ENCODE measurements at places on chromosomes 1 and 21. TPM values are rescaled to one million over a fixed set of nuclear protein-coding genes. Genes with fewer than 3 reads are reported as not detected.
A peak's percentile ranks its signal among the peaks of the same experiment; 100 is the strongest.

DNA sequence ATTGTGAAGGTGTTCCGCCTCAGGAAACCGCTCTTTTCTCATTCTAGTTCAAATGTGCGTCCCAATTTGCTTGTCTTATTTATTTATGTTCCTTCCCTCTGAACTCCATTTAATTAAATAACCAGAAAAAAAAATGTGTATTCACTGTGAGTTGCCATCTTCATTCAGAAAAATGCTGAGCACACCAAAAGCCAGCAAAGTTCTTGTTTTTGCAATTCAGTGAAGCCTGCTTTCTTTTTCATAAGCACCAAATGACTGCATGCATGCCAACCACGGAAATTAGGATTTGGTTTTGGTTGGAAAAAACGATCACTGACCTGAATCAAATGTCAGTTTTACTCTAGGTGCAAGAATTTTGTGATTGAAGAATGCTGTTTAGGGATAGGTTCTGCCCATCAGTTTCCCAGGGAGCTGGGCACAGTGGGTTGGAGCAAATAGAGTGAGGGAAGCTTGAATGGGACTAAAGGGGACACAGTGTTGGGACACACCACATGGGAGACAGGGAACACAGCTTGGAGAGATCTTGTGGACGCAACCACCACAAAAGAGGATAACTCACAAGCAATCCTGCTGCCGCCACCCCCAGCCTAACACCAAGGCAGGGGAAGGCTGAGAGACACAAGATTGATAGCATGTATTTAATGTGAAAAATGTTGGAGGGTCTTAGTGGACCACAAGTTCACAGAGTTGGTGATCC is 183.4 kb upstream of the GALNT2 start:
- no peak for DNase-seq

DNA sequence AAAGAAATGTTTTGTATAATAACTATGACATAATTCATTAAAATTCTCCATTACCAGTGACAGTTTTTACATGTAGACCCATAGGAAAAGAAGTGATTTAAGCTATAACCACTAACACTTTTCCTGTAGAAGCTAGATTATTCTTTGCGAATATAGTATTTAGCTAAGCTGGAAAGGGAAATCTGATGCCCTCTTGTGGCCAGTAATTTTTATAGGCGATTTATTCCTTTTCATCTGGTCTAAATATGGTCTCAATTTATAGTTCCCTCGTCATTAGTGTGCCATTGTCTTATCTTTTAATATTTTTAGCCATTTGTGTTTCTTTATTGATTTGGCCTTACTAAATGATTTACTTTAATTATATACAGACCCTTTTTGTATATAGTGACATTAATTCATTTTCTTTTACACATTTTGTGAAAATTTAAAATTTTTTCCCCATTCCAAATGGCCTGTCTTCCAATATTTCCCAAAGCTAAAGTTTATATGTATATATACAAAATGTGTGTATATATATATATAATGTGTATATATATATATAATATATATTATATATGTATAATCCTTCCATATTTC is 26.7 kb downstream of the BTG3 start:
- DNase-seq: peak; percentile 38

GRCh38 chr21:45539046-45539795 is 3.0 kb downstream of the SLC19A1 start:
- DNase-seq: no peak

DNA sequence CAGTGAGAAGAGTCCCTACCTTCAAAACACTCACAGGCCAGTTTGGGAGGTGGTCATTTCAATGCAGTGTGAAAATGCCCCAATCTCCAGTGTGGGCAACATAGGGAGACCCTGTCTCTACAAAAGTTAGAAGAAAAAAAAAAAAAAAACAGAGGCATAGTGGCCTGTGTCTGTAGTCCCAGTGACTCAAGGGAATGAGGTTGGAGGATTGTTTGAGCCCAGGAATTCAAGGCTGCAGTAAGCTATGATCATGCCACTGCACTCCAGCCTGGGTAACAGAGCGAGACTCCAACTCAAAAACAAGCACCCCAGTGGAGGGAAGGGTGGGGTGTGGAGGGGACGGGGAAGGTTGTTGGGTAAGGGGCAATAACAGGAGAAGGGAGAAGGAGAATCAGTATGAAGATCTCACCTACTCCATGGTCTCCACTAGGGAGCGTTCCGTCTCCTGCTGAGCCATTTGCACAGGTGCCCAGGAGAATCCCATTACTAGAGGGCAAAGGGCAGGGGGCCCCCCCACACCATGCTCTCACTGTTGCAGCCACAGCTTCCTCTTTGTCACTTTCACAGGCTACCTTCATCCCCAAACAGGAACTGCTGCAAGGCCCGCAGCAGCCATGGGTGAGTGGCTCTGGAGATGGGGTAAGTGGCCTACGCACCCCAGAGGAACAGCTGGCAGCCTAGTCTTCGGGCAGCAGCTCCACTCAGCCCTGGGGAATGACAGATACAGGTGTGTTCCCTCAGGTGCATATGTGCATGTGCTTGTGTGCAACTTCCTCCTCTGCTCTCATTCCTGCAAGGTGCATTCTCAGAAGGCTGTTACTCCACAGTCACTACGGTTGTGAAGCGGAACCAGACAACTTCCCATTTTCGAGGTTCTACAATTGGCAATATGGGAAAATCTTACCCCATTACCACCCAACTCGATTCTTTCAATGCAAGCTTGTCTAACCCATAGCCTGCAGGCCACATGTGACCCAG is 87.9 kb upstream of the LYST start:
- DNase-seq: no peak

DNA sequence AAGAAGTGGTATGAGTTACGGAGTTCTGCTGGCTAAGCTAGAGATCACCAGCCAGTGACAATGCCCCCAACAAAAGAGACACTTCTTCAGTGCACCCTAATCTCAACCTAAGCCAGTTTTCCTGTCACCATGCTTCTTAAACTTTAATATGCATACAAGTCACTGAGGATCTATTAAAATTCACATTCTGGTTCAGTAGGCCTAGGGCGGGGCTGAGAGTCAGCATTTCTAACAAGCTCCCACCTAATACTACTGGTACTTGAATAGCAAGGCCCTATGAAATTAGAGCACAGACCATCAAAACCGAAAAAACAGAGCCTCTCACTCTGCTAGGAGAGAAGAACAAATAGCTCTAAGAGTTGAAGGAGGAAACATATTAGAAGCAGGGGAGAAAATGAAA is 7.9 kb downstream of the PSMB4 start:
- DNase-seq: no peak

DNA sequence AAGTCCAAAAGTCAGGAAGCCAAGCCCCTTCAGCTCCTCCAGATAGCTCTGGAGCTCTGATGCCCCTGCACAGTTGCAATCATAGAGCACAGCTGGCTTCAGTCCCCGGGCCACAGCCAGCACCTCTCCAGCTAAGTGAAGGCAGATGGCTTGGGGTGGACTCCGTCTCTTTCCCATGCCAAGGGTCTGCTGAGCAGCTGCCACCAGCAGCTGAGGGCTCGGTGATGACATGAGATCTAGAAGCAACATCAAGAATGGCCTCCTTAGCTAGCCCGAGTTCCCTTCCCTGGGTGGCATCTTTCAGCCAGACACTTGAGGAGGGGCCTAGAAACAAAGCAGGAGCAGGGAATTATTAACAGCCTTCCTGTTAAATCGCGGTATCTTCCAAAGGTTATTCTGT is 973 bp downstream of the C1orf74 start:
- DNase-seq: no peak

DNA sequence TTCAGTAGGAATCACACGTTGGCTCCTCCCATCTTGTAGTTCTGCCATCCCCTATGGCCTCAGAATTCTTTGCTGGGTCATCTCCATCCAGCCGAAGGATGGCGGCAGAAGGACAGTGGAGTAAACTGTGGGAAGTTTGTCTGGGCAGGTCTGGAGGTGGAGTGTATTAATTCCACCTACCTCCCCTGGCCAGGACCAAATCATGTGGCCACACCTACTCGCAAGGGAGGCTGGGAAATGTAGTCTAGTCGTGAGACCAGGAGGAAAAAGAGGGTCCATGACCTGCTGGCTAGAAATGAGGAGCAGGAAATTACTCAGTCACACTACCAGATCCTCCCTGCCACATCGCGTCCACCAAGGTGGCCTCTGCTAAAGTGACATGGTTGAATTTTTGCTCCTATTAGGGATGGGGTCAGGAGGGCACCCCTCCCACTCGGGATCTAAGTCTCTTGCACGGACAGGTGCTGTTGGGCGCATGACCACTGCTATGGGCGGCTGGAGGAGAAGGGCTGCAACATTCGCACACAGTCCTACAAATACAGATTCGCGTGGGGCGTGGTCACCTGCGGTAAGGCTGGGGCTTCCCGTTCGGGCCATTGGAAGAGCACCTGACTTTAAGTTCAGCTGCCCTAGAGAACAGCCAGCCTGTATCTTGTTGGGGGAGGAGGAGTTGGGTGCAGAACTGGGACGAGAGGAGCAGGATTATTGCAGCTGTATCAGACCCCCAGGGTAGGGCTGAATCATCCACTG is 19.5 kb downstream of the PLA2G5 start:
- no peak for DNase-seq

DNA sequence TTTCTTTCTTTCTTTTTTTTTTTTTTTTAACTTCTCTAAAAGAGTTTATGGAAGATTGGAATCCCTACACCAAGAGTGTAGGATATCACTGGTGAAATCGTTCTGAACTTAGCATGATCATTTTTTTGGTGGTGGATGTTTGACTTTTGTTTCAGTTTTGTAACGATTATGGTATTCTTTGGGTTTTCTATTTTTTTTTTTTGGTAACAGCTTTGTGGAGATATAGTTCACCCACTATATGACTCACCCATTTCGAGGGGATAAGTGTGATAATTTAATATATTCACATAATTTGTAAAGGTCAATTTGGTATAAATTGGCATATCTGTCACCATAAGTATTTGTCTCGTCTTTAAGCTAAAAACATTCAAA is 29.2 kb downstream of the AGPAT3 start:
- DNase-seq: no peak

GRCh38 chr1:234597894-234598293 is 12.1 kb downstream of the IRF2BP2 start:
- DNase-seq: peak; percentile 56

GRCh38 chr1:244965185-244966030 is 101.1 kb upstream of the HNRNPU start:
- DNase-seq: no peak

DNA sequence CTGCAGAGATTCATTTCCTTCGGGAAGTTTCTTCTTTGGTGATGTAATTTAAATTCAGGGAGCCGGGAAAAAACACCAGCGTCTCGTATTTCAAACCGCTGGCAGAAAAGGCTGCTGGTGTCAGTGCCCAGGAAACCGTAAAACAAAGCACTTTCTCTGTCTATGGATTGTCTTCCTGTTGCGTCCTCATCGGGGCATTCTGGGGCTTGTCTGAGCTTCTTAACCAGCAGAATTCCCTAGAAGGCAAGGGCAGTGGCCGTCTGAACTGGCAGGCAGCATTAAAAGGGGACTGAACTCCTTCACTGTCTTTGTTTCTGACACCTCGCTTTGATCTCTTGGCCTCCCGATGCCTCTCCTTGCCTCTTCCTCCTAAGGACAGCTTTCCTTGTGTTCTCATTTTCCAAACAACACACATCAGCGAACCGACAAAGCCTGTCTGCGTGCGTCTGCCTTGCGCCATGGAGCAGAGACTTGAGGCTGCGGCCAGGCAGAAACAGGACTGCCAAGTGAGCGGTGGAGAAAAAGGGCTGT is 391.6 kb upstream of the VAMP3 start:
- DNase-seq: peak; percentile 80

- no peak for DNase-seq
Observed at GRCh38 chr21:38766987-38767722, 38.6 kb upstream of the ETS2 start.

DNA sequence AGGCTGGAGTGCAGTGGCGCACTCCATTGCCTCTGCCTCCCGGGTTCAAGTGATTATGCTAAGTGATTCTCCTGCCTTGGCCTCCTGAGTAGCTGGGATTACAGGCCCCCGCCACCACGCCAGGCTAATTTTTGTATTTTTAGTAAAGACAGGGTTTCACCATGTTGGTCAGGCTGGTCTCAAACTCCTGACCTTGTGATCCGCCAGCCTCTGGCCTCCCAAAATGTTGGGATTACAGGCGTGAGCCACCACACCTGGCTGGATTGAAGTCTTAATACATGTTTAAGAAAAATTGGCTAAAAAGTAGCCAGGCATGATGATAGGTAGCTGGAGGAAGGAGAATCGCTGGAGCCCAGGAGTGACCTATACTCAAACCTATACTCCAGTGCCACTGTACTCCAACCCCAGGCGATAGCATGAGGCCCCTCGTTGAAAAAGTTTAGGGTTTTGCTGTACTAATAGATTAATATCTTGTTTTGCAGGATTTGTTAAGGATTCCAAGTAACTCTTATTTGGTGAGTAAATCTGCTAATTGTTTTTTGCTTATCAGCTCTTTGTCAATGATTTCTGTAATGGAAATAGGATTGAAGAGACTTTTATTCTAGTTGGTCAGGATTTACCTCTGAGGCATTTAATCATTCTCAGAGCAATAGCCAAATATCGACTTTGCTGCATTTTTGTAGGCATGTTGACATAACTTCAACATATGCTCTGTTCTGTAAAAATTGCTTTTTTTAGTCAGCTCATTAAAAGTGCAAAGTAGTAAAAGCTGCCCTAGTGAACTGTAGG is 2.0 kb downstream of the RCC1 start:
- no peak for DNase-seq

DNA sequence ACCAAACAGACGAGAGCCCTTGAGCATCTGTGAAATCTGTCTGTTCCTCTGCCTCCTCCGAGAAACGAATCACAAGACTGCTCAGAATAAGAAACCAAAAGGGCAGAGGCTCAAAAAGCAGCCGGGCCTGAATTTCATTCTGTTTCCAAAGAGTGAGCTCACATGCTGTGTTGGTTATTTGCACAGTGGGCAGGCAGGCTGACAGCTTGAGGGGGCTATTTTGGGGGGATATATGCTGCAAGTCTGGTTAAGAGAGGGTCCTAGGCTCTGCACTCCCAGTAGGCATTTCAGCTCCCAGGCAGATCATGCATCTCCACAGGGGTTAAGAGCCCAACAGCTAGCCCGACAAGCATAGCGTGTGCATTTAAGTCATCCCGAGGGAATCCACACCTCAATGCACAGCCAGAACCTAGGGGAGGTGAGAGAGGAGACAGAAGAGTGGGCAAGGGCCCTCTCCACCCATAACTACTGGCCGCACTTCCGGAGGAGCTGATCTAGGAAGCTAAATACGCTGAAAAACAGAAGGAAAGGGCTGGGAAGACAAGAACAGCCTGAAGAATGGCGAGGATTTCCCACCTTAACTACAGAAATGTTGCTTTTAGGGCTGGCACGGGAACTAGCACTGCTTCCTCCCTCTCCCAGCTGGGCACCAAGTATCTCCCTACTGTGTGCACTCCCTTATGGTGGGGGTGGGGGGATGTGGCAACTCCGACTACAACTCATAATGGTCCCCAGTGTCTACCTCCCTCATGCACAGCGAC is 3.7 kb downstream of the PGBD5 start:
- DNase-seq: peak; percentile 33

GRCh38 chr1:116260115-116260514 is 112.9 kb upstream of the ATP1A1 start:
- no peak for DNase-seq

Gene KIRREL1
- 39.5 TPM for total RNA-seq

Gene SPRR2E
- total RNA-seq: not detected

Gene RAVER2
- 37.2 TPM for total RNA-seq

Gene IL10
- total RNA-seq: not detected

Gene NTNG1
- 0.62 TPM for total RNA-seq

Gene MXRA8
- 24.0 TPM for total RNA-seq

Gene VHLL
- 0.34 TPM for total RNA-seq

Gene HEYL
- 4.0 TPM for total RNA-seq

Gene FCRL1
- not detected for total RNA-seq

Gene FAM177B
- total RNA-seq: not detected

Gene CR2
- not detected for total RNA-seq

Gene GFI1
- not detected for total RNA-seq

Gene ATAD3C
- not detected for total RNA-seq

Gene FAM110D
- total RNA-seq: 0.28 TPM
